ENCODE measurements at places on chromosomes 1 and 21.

- no peak for DNase-seq
Observed at GRCh38 chr1:56867491-56867890, 12.9 kb downstream of the C8A start.

- DNase-seq, result peak; percentile 83
Observed at GRCh38 chr1:109438798-109439297, 12.6 kb upstream of the PSMA5 start.

GRCh38 chr1:31746687-31747086, 17.5 kb downstream of the ADGRB2 start:
- no peak for DNase-seq

DNA sequence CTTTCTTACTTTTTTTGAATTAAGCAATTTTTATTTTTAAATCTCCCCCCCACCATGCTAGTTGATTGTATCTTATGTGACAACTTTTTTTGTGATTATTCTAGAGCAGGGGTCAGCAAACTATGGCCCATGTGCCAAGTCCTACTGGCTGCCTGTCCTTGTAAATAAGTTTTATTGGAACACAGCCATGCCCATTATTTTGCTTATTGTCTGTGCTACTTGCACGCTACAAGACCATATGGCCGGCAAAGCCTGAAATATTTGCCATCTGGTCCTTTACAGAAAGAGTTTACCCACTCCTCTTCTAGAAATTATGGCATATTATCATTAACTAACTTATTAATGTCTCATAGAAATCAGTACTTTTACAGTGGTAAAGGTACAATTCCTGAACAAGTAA, 51.7 kb downstream of the AK5 start:
- DNase-seq, result no peak

GRCh38 chr21:15291621-15292266, 226.9 kb upstream of the NRIP1 start:
- DNase-seq, result no peak

- no peak for DNase-seq
Observed at GRCh38 chr21:15686506-15686905, 43.3 kb upstream of the USP25 start.

Data from AG10803 (cell line).